Glutamatergic neuron (in vitro differentiated cells): ENCODE measurements at places on chromosomes 11 and 22. TPM values are rescaled to one million over a fixed set of nuclear protein-coding genes. Genes with fewer than 3 reads are reported as not detected.

DNA sequence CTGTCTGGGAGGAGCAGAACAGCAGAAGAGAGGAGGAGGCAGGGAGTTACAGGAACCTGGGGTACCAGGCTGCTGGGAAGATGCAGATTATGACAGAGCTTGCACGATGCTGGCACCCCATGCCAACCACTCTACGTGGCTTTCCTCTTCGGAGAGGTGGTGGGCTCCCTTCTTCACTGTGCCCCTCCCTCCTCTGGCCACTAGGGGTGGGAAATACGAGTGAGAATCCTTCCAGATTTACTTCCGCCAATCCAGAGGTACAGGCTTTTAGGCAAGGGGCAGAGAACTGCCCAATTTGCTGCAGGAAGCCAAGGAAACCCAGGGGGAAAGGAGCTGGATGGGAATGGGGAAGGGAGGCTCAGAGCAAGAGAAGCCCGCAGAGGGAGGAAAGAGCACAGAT is 12.3 kb downstream of the HYOU1 start:
- H3K4me1 ChIP-seq, result no peaks in the 10 kb centered on the region
- peaks cover under 1% of the 10 kb centered on the region for H3K36me3 ChIP-seq
- DNase-seq, result no peak
- H3K4me3 ChIP-seq, result no peak overlapping the region
- no peak overlapping the region for H3K27ac ChIP-seq

DNA sequence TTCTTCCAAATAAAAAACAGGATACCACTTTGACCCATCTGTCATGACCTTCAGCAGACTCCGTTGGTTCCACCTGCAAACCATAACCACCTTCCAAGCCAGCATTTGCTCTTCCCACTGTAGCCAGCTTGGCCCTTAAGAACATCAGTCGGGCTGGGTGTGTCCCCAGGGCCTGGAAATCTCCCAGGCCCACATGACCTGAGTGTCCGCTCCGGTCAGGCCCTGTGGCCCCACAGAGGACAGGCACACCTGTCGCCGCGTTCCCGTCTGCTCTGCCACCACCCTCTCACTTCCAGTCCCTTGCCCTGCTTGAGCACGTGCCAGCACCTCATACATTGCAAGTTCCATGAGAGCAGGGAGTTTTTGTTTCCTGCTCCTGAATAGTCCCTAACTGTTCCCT is 65.7 kb upstream of the PITPNB start:
- H3K36me3 ChIP-seq, result peaks cover 20% of the 10 kb centered on the region
- H3K27ac ChIP-seq, result no peak overlapping the region
- peaks cover 4% of the 10 kb centered on the region for H3K4me1 ChIP-seq
- peaks cover 5% of the 10 kb centered on the region for H3K27me3 ChIP-seq
- no peak overlapping the region for H3K4me3 ChIP-seq
- DNase-seq, result no peak

- no peak overlapping the region for H3K4me3 ChIP-seq
- H3K27me3 ChIP-seq, result peaks cover 2% of the 10 kb centered on the region
- no peak overlapping the region for H3K27ac ChIP-seq
- DNase-seq, result no peak
- H3K36me3 ChIP-seq, result no peaks in the 10 kb centered on the region
Observed at GRCh38 chr11:108364159-108364558, 103.2 kb downstream of the C11orf65 start.

DNA sequence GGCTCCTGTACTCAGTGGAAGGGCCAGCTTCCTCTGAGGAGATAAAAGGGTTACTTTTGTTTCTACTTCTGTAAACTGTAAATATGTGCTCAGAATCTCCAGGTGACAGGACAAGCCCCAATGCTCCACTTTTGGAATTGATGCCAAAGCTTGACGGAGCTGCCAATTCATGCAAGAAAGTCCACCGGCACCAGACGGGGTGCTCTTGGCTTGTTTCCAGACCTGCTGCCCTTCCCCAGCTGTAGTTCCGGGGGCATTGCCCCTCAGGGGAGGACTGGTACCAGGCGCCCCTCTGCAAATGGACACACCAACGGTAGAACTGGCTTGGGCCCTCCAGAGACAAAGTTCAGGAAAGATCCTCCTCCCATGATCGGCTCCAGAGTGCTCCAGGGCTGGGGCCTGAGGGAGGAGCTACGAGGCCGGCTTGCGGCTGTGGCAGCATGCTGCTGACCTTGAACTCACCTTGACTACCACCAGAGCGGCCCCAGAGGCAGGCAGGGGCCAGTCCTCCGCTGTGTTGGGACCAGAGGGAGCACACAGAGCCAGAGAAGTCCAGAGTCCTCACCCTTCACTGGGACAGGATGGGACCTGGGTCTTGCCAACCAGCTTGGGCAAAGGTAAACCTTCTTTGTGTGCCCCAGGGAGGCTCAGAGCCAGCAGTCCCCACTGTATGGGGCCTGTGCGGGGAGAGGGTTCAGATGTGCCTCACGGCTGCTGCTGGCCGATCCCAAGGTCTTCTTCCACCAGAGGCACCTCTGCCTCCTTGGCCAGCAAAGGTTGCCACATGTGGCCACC is 17.8 kb upstream of the OAF start:
- no peak for DNase-seq
- peaks cover 10% of the 10 kb centered on the region for H3K4me1 ChIP-seq
- peaks cover 6% of the 10 kb centered on the region for H3K27me3 ChIP-seq
- H3K36me3 ChIP-seq, result peaks cover 6% of the 10 kb centered on the region
- H3K4me3 ChIP-seq, result no peak overlapping the region

The CTTN gene
- total RNA-seq, result 296 TPM

GRCh38 chr11:115226556-115226955 is 277.7 kb downstream of the CADM1 start:
- H3K36me3 ChIP-seq, result peaks cover 25% of the 10 kb centered on the region
- peaks cover 37% of the 10 kb centered on the region for H3K27me3 ChIP-seq
- no peak for DNase-seq
- no peak overlapping the region for H3K27ac ChIP-seq
- H3K4me3 ChIP-seq, result no peak overlapping the region

The OR2AG2 gene
- 0.78 TPM for total RNA-seq

GRCh38 chr11:36594316-36594989 is at the start of gene IFTAP:
Gene IFTAP, plus strand, starts transcription at chr11:36594502. Its CDS starts 15,602 bp downstream, at chr11:36610104.
- peak within 1 kb of the TSS; percentile 78 for H3K27ac ChIP-seq
- no peaks in the 10 kb centered on the region for H3K27me3 ChIP-seq
- H3K4me3 ChIP-seq, result peak within 1 kb of the TSS; percentile 99
- no peaks in the 10 kb centered on the region for H3K36me3 ChIP-seq
- peak; percentile 22 for DNase-seq

DNA sequence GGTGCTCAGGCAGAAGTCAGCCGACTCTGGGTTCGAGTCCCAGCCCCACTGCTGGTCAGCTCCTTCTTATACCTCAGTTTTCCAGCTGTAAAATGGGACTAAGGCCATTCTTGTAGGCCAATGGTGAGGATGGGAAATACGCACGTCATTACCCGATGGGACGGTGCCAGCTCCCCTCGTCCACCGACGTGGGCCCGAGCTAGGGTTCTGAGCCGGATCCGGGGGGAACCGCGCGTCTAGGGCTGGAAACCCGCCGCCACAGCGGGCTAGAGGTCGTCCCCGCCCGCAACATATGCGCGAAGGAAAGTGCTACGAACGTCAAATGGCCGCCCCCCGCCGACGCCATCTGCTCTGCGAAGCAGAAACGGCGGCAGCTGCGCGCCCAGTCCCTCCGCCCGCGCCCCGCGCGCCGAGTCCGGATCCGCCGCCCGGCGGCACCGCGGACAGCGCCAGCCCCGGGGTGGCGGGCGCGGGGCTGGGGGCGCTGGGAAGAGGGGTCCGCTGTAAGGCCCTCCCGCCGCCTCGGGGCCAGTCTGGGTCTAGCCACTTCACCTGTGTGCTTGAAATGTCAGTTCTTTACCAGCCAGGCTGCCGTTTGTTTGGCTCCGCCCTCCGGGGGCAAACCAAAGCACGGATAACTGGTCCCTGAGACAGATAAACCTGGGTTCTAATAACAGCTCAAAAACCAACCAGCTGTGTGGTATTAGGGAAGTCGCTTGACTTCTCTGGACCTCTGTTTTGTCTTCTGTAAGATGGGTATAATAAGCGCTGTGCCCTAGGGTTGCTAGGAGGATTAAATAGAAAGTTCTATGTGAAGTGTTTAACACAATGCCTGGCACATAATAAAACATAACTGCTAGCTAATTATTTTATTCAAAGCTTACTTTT is 103.5 kb upstream of the RCN1 start:
- H3K27ac ChIP-seq, result peak overlapping the region; percentile 82
- DNase-seq, result peak; percentile 72
- H3K36me3 ChIP-seq, result no peaks in the 10 kb centered on the region
- peaks cover 28% of the 10 kb centered on the region for H3K4me1 ChIP-seq
- peak overlapping the region; percentile 51 for H3K4me3 ChIP-seq

The TMEM45B gene
- 0.37 TPM for total RNA-seq

- DNase-seq, result no peak
- H3K27me3 ChIP-seq, result peaks cover 2% of the 10 kb centered on the region
- H3K27ac ChIP-seq, result no peak overlapping the region
Observed at GRCh38 chr11:112661571-112661970, 299.6 kb upstream of the NCAM1 start.

The OR8G5 gene
- not detected for total RNA-seq

DNA sequence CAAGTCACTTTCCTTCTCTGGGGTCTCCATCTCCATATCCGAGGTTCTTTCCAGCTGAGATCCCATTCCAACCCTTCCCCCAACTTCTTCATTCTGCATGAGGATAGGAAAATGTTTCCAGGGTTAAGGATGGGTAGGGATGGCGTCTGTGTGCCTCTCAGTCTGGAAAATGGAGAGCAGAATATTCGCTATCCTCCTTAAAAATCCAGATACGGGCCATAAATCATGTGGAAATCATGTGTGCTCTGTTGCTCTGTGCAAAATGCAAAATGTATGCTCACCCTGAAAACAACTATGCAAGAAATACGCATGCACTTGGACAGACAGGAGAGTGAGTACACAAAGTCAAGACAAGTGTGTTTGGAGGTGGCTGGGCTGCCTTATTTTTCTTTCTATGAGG is 3.2 kb downstream of the CREB3L1 start:
- peaks cover 7% of the 10 kb centered on the region for H3K27me3 ChIP-seq
- no peak for DNase-seq
- no peak overlapping the region for H3K27ac ChIP-seq
- no peak overlapping the region for H3K4me3 ChIP-seq

The GSC2 gene
- total RNA-seq, result not detected

The MFRP gene
- not detected for total RNA-seq

- DNase-seq, result no peak
- H3K36me3 ChIP-seq, result no peaks in the 10 kb centered on the region
- no peak overlapping the region for H3K4me3 ChIP-seq
- H3K4me1 ChIP-seq, result peaks cover 11% of the 10 kb centered on the region
- H3K27ac ChIP-seq, result no peak overlapping the region
Observed at GRCh38 chr11:126473269-126473668, 117.8 kb downstream of the ST3GAL4 start.

GRCh38 chr22:39491696-39492095 is 10.4 kb upstream of the MIEF1 start:
- H3K4me1 ChIP-seq, result peaks cover 6% of the 10 kb centered on the region
- H3K36me3 ChIP-seq, result no peaks in the 10 kb centered on the region
- H3K4me3 ChIP-seq, result no peak overlapping the region
- H3K27me3 ChIP-seq, result peaks cover 6% of the 10 kb centered on the region
- no peak overlapping the region for H3K27ac ChIP-seq

GRCh38 chr11:7599209-7599608 is 74.1 kb downstream of the CYB5R2 start:
- no peaks in the 10 kb centered on the region for H3K36me3 ChIP-seq
- peaks cover 3% of the 10 kb centered on the region for H3K4me1 ChIP-seq
- H3K27ac ChIP-seq, result no peak overlapping the region

GRCh38 chr22:46501701-46502100 is 35.7 kb downstream of the CELSR1 start:
- no peak overlapping the region for H3K4me3 ChIP-seq
- no peaks in the 10 kb centered on the region for H3K27me3 ChIP-seq
- DNase-seq, result no peak

- no peak overlapping the region for H3K4me3 ChIP-seq
- H3K4me1 ChIP-seq, result peaks cover 24% of the 10 kb centered on the region
- H3K27me3 ChIP-seq, result peaks cover 5% of the 10 kb centered on the region
- no peaks in the 10 kb centered on the region for H3K36me3 ChIP-seq
Observed at GRCh38 chr11:117704395-117705100, 92.5 kb downstream of the DSCAML1 start.

DNA sequence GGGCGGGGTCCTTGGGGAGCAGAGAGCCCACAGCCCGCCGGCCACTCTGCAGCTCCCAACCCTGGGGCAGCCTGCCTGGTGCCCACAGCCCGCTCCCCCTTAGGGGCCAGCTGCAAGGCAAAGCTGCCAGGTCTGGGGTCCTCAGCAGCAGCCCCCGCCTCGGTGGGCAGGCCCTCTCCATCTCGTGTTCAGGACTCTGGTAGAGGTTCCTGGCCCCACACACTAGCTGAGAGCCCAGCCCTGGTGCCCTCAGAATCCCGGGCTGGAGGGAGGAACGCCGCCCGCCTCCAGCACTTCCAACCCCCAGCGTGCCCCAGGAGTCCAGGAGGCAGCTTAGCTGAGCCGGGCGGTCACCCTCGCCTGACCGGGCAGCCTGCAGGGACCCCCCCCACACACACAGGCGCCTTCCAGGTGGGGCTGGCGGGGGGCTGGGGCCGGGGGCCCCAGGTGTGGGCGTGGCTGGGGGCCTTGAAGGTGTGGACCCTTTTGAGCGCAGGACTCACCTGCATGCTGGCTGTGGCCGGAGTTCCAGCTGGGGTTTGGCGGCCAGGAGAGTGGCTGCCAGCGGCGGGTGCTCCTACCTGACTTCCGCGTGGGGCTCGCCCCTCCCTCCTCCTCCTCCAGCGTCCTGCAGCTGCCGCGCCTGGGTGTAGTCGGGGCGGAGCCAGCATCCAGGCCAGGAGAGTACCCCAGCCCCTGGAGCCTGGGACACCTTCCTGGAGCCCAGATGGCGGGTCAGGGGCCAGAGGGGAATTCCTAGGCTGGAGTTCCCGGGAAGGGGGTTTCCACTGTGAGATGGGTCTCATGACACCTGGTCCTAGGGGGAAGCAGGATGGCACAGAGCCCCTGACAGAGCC is at the start of gene ANO9:
Gene ANO9 (minus strand): TSS at position 594 of the 857 bp plus-strand sequence. CDS start 85 bp downstream, at position 509.
- no peaks in the 10 kb centered on the region for H3K36me3 ChIP-seq
- H3K27ac ChIP-seq, result no peak within 1 kb of the TSS
- H3K4me1 ChIP-seq, result peaks cover 12% of the 10 kb centered on the region
- peaks cover 4% of the 10 kb centered on the region for H3K27me3 ChIP-seq
- DNase-seq, result no peak

The PATE4 gene
- total RNA-seq, result not detected
